ENCODE measurements at places on chromosomes 3 and 15.

GRCh38 chr3:141280086-141280485, 48.5 kb downstream of the PXYLP1 start:
- DNase-seq = no peak

DNA sequence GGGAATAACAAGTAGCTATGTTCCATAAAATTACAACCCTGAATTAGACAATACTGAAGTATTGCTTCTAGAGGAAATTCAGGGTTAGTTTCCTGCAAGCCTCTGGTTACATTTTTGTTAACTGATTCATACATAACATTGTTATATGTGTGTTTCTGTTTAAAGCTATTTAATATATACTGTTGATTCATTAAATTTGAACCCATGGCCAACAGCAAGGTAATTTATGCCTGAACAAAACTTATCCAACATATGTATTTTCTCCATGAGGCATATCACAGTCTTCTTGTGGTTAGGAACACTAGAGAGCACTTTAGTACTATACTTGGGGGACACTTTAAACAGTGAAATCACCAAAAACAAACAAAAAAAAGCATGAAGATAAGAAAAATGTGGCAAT, 47.7 kb upstream of the PTX3 start:
- DNase-seq = peak; percentile 21

- no peak for DNase-seq
Observed at GRCh38 chr3:103644450-103644849, 1209.6 kb downstream of the ZPLD1 start.

- no peak for DNase-seq
Observed at GRCh38 chr3:118808723-118809122, 225.9 kb downstream of the IGSF11 start.

- DNase-seq = no peak
Observed at GRCh38 chr3:136637176-136637575, 115.0 kb downstream of the STAG1 start.
